ENCODE measurements at places on chromosomes 4 and X.
A peak's percentile ranks its signal among the peaks of the same experiment; 100 is the strongest.

GRCh38 chrX:8868906-8869305, 67.7 kb upstream of the FAM9A start:
- peak; percentile 29 for DNase-seq

DNA sequence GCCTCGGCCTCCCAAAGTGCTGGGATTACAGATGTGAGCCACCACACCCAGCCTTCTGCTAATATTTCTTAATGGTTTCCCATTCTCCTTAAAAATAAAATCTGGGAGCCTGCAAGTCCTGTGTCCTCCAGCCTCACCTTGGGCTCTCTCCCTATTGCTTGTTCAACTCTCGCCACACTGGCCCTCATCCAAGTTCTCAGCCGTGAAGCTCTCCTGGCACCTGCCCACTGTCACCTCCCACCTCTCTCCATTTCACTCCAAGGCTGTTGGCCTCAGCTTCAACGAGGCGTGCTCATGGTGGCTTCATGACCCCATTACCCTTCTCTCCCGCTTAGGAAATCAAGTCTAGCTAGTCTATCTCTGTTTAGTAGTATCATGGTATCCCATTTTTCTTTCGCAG, 9.5 kb upstream of the ETNPPL start:
- no peak for DNase-seq

GRCh38 chrX:13373431-13374187, 53.8 kb upstream of the ATXN3L start:
- peak; percentile 86 for DNase-seq

DNA sequence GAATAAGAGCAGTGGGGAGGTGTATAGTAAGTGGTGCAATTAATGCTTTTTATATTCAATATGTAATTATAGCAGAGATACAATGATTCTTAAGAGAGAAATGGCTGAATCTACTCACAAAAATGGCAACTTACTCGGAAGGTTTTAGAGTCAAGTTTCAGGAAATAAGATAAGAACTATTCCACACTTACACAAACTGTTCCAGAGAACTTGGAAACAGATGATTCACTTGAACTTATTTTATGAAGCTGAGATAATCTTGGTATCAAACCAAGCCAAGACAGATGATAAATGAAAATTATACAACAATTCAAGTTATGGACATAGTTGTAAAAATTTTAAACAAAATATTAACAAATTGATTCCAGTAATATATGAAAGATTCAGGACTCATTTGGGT, 311.3 kb upstream of the HS3ST1 start:
- peak; percentile 75 for DNase-seq

GRCh38 chr4:24262084-24262483, 322.3 kb downstream of the DHX15 start:
- no peak for DNase-seq

GRCh38 chr4:110484029-110484428, 8.1 kb downstream of the ENPEP start:
- DNase-seq, result no peak

- DNase-seq, result no peak
Observed at GRCh38 chr4:101785486-101785885, 5.0 kb upstream of the BANK1 start.

DNA sequence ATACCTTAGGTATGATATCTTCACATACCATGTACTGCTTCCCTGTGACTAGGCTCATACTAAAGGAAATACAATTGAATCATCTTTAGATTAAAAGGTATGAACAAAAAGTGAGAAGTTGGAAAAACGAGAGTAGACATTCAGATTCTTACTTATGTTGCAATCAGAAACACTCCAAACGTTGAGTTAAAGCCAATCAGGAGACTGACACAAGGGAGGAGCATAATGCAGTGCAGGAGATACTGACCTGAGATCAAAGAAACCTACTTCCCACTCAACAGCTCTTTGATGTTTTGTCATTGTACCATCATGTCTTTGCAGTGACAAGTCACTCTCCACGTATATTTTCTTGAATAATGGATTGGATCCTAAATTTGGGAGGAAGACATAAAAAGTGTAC, 8.9 kb upstream of the PCDH18 start:
- no peak for DNase-seq

DNA sequence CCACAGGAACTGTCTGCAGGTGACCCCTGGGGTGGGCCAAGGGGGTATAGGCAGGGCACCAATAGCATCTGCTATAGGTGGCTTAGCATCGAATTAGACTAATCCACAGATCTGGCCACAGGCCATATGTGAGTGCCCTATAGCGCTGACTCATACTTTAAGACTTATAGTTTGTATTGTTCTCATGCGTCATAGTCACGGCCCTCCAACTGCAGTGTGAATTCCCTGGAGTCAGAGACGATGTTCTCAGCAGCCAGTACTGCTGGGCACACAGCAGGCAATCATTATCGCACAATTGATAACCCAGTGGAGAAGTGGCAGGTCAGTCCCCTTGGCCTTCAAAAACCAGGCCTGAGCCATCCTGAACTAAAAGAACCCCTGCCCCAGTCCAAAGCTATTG, 58.1 kb downstream of the ADGRG2 start:
- DNase-seq, result peak; percentile 18

GRCh38 chrX:119495734-119496726, 27.8 kb downstream of the SLC25A5 start:
- no peak for DNase-seq

DNA sequence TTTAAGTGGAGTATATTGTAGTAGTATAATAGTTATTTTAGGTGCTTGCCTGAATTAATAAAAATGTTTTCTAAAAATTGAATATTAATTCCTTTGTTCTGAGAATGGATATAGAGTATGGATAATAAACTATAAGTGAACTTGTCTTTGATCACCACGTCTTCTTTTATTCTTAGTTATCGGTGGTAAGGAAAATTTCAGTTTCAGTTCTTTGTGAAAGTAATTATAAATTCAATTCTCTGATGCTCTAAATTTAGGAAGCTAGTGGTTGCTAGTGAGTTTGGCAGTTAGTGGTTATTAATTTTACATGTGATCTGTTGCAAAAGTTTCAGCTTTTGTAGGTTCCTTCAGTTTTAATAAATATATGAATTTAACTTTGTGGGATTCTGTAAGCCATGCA, 30.8 kb downstream of the MRPL1 start:
- DNase-seq, result no peak

DNA sequence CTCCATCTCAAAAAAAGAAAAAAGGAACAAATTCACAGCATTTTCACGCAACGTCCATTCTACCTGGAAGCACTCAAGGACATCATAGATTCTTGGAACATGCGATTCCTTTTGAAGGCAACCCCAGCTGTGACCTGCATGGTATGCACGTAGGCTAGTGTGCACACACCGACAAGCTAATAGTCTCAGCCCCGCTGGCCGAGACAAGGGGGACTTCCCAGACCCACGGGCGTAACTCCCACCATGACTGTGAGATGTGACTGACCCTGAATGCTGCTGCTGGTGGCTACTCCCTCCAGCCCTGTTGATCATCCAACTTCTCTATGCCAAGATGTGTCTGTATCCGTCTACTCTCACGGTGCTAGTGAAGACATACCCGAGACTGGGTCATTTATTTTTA, 78.3 kb downstream of the CRLF2 start:
- no peak for DNase-seq

- DNase-seq, result peak; percentile 10
Observed at GRCh38 chrX:40871385-40872082, 136.2 kb upstream of the MED14 start.

- DNase-seq, result no peak
Observed at GRCh38 chr4:188639479-188640100, 500.3 kb downstream of the TRIML1 start.

GRCh38 chr4:128168701-128169100, 107.6 kb downstream of the LARP1B start:
- DNase-seq, result no peak

DNA sequence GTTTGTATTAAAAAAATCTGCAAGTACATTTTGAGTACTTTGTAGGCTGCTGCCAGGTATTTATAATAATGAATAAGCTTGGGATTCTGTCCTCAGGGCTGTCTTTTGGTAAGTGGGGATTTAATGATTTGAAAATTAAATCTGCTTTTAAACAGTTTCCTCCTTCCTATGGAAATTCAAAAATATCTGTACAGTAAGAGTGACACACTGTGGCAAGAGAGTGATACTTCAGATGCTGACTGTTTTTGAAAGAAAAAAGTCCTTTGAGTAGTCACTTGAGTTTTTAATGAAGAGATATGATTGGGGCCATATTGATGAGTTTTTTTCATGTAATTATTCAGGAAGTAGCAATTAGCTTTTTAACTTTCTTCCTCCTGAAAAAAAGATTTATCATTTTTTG, 49.2 kb downstream of the SMARCAD1 start:
- DNase-seq, result no peak

GRCh38 chrX:63503541-63503940, 152.4 kb upstream of the SPIN4 start:
- peak; percentile 62 for DNase-seq

DNA sequence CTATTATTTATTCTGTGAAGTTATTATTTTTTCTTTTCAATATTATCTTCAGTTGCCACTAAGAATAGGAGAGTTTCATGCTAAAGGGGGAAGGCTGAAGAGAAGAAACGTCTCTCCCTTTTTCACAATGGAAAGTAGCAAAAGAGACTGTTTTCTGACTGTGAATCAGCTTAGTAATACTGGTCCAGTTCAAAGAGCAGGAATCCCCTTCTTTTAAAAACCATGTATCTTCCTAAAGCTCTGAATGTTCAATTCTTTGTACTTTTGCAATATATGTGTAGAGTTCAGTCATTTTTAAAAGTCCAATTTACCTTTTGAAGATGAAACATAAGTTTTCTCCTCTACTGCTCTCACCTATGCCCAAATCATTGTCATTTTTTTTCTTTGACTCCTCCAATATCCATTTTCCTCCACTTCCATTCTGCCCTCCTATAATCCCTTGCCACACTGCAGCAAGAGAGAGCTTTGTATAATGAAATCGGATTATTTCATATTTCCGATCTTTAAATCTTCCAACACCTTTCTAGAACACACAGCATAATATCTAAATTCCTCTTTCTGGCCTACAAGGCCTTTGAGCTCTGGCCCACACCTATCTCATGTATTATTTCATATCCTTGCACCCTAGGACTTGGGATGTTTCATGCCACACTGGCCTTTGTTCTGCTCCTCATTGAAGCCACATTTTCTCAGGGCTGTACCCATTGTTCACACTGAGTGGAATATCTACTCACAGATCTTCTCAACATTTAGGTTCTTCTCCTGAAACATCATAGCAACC, 195.3 kb downstream of the CAMK2D start:
- DNase-seq, result no peak

DNA sequence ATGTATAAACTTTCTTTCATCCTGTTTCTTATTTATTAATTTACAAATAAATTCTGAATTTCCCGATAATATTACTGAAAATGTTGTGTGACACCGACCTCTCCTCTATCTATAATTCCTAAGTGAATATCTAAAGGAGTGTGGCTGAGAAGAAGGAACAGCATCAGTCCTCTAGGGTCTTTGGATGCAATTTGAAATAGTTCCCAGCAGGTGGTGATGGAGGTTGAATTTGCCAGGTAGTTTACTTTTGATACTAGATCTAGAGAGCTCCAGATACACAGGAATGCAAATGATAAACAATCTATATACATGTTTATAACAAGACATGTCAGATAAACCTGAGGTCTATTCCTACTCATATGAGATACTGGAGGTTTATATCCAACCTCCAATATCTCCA, 305.4 kb downstream of the PCDH18 start:
- DNase-seq, result peak; percentile 22

GRCh38 chr4:109077505-109077904, 225.0 kb downstream of the COL25A1 start:
- DNase-seq, result no peak

DNA sequence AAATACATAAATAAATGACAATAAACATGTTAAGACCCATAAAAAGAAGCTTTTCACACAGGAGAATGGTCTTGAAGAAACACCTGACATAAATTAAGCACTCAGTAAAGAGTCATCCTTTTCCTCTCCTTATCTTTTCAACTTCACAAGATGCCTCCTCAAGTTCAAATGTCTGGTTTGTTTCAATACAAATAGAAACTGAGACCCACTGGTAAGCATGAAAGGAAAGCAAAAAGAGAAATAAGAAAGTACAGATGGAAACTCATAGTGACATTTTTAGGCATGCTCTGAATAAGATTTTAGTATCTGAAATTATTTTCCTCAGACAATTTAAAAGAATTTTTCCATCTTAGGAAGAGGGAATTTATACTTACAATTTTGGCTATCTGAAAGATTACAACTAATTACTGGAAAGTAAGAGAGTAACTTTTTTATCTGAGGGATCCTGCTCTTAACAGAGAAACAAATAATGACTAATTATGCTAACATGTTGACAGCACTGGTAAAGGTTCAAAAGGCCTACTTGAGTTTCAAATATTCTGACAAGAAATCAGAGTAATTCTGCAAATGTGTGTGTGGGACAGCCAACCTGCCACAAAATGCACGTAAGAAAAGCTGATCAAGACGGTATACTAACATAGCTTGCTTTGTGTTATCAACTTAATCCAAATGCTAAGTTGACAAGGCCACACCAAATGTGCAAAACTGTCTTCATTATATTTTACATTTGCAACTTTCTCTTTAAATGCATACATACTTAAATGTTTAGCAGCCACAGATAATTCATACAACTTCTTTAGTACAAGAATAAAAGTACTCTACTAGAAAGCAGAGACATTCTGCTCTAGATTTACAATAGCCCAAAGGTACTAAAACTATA, 113.0 kb downstream of the IQCM start:
- no peak for DNase-seq

DNA sequence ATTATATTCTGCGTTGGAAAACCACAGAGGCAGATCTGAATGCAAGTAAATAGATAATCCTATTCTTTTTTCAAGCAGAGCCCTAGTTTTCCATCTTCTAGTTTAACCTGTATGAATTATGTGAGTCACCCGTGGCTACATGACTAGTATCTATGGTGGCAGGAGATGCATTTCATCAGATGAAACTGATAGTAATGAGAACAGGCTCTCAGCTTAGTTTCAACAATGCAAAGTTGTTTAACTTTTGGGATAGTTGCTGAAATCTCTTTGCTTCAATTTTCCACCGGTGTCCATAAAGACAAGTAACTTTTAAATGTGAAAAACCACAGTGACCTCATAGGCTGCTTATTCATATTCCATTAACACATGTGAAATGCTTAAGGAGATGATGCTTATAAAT, 1317.4 kb upstream of the TENM3 start:
- DNase-seq, result peak; percentile 26

Data from fibroblast of lung (primary cell).